ENCODE measurements at places on chromosomes 13 and 19. TPM values are rescaled to one million over a fixed set of nuclear protein-coding genes. Genes with fewer than 3 reads are reported as not detected.
A peak's percentile ranks its signal among the peaks of the same experiment; 100 is the strongest.

DNA sequence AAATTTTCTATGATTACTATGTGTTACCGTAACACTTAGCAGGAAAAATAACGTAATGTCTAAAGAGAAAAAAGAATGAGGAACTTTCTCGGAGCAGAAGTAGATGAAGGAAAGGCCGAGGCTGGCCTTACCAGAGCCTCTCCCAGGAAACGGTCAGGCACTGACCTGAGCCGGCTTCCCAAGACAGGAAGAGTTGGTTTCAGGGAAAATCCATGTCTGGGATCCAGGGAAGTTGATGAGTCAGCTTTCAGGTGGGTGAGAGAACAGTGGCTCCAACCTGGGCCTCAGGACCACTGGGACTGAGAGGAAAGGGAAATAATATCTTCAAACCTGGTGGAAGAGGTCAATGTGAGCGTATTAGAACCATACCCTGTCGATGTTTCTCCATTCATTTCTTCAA lies 93.3 kb upstream of the UBL3 start:
- no peaks in the 10 kb centered on the region for H3K4me1 ChIP-seq
- no peak overlapping the region for H3K4me3 ChIP-seq
- H3K36me3 ChIP-seq = no peaks in the 10 kb centered on the region
- H3K27ac ChIP-seq = no peak overlapping the region
- H3K27me3 ChIP-seq = peaks cover 2% of the 10 kb centered on the region

DNA sequence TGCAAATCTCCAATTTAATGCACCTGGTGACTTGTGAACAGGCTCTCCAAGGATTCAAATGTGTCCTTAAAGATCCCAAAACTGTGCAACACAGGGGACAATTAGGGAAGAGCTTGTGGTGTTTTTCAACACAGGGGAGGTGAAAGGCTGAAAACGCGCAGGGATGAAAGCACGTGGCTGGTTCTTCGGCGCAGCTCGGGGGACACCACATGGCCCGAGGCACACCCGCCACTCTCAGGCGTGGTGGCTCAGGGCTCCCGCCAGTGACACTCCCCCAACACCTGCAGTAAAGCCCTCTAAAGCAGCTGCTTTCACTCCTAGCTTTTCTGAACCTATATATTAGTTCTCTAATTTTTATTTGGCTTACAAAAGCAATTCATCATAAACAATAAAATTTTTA lies 91.9 kb downstream of the SPACA7 start:
- DNase-seq = no peak
- peaks cover 3% of the 10 kb centered on the region for H3K36me3 ChIP-seq

GRCh38 chr19:14478113-14478545 lies 3.0 kb upstream of the PTGER1 start:
- DNase-seq = no peak
- H3K27me3 ChIP-seq = peaks cover 22% of the 10 kb centered on the region
- H3K4me3 ChIP-seq = no peak overlapping the region
- H3K4me1 ChIP-seq = peaks cover 13% of the 10 kb centered on the region

DNA sequence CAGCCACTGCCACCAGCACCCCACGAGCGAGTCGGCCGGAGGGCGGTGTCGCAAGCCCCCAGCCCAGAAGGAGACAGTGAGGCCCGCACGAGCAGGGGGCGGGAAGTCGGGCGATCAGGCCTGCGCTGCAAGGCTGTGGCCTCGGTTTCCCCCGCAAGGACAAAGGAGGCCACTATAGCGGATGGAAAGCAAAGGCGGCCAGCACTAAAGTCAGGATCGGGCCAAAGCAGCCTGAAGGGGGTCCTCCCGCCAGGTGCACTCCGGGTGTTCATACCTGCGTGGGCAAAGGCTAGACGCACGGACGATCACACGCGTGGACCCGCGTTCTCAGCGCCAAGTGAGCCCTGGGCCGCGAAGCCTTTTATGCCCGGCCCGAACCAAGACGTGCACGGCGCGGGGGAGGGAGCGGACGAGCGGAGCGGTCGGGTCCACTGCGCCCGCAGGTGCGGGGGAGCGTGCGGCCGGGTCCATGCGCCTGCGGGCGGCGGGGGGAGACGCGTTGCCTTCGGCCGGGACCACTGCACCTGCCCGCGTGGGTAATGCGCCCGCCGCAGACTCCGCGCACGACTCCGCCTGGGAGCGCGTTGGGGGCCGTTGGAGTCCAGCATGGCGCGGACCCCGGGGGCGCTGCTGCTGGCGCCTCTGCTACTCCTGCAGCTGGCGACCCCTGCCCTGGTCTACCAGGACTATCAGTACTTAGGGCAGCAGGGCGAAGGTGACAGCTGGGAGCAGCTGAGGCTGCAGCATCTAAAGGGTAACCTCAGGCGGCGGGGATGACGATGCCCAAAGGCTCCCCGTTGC lies at the start of the genes PRDX2 and THSD8:
Gene PRDX2 (minus strand): TSS at position 335 of the 801 bp plus-strand sequence. CDS start 539 bp downstream, outside the sequence.
Gene THSD8 (plus strand): TSS at position 604 of the 801 bp plus-strand sequence. CDS start 3 bp downstream, at position 607.
- peaks cover 5% of the 10 kb centered on the region for H3K27me3 ChIP-seq
- peaks cover 26% of the 10 kb centered on the region for H3K4me1 ChIP-seq
- H3K36me3 ChIP-seq = peaks cover 3% of the 10 kb centered on the region
- DNase-seq = peak; percentile 59
- H3K27ac ChIP-seq = no peak within 1 kb of the TSS
- H3K4me3 ChIP-seq = peak within 1 kb of the TSS; percentile 82

DNA sequence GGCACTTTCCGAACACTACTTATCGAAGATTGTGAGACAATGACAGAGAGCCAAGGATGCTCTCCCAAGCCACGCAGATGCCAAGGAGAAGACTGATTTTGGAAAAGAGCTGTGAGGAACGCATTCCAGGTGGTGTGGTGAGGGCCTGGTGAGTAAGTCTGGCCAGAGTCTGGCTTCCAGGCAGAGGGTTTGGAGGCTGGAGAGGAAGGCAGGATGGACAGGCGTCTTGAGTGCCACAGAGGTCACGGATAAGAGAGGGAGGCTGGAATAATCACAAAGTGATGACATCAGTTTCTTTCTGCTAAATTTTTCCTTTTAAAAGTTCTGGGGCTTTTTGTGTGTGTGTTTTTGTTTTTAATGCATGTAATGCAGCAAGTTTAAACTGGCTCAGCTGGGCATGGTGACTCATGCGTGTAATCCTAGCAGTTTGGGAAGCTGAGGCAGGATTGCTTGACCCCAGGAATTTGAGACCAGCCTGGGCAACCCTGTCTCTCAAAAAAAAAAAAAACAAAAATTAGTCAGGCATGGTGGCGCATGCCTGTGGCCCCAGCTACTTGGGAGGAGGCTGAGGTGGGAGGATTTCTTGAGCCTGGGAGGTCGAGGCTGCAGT lies 235.1 kb downstream of the NALCN start:
- no peaks in the 10 kb centered on the region for H3K27me3 ChIP-seq
- no peak overlapping the region for H3K27ac ChIP-seq
- no peak overlapping the region for H3K4me3 ChIP-seq
- no peak for DNase-seq
- no peaks in the 10 kb centered on the region for H3K36me3 ChIP-seq
- H3K4me1 ChIP-seq = no peaks in the 10 kb centered on the region

DNA sequence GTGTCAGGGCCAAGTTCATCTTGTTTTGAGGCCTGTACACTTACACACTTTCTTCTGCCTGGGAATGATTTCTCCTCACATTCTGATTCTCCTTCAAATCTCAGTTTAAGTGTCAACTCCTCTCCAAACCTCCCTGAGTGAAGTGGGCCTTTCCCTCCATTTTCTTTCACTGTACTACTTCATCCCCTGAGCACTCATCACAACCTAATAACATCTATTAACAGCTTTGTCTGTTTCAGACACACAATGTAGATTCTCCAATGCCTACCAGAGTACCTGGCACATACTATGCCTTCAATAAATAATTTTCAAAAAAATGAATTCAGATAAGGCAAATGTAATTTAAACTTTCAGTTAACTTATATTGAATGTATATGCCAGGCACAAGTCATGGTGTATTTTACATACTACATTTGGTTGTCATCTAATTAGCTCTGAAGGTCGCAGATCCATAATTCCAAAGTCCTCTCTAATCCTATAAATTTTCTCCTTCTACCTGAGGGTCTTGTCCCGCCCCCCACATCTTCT lies 357 bp upstream of the COG6 start:
- no peak for DNase-seq
- peak overlapping the region; percentile 85 for H3K27ac ChIP-seq
- peaks cover 26% of the 10 kb centered on the region for H3K4me1 ChIP-seq
- H3K27me3 ChIP-seq = peaks cover 5% of the 10 kb centered on the region
- peak overlapping the region; percentile 91 for H3K4me3 ChIP-seq

ZIK1 gene
- 18.1 TPM for total RNA-seq

ZNF20 gene
- total RNA-seq = 8.5 TPM
